Activated naive CD8-positive, alpha-beta T cell treated with anti-CD3 and anti-CD28 coated beads, Interleukin-2, amount 10 ng/mL, durations not matched to agents 7 days and 5 days (primary cell): ENCODE measurements at places on chromosomes 1 and 21.

DNA sequence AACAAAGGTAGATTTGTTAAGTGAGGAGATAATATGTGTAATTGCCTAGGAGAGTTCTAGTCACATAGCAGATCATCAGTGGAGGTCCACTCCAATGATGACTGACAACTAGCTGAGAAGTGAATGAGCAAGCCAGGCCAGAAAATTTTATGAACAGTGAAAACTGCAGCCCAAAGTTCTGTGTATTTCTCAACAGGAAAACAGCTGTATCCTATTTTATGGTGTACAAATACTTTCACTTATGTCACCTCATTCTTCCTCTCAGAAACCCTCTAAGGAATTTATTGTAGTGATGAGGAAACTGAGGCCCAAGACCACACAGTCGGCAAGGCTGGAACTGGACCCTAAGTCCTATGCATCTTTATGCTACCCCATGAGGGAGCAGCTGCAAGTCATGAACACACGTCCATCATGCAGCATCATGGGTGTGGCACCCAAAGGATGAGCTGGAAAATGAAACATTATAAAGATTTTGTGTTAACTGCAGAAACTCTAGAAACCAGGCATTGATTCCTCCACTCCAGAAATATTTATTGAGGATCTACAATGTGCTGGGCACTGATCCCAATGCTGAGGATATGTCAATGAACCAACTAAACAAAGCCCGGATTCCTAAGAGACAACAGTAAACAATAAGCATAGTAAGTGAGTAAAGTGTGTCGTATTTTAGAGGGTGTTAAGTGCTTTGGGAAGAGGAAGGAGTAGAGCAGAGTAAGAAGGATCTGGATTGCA lies 99.5 kb upstream of the DUSP10 start:
- DNase-seq: no peak

GRCh38 chr1:196207612-196208217 lies 400.5 kb downstream of the KCNT2 start:
- no peak for DNase-seq

GRCh38 chr1:146020058-146021049 lies 1.2 kb downstream of the HJV start:
- no peak for DNase-seq

- DNase-seq: no peak
These were observed 118.2 kb upstream of the ADGRL4 start for GRCh38 chr1:79124756-79125155.

DNA sequence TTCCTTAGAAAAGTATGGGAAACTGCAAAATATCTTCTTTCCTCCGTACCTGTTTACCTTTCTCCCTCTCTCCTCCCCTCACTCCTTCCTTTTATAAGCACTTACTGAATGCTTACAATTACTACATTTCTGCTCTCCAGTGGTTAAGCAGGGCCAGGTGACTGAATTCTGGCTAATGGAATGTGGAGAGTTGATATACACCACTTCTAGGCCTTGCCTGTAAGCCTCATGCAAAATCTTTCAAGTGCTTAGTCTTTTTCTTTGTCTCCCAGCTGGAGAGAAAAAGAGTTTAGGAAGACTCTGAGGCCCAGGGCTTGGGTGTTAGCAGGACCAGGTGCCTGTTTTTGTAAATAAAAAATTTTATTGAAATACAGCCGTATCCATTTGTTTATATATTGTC lies 77.7 kb upstream of the CACNA1E start:
- DNase-seq: no peak

GRCh38 chr1:68221980-68222373 lies 10.3 kb downstream of the WLS start:
- DNase-seq: no peak

- DNase-seq: no peak
These were observed 161.4 kb downstream of the KAZN start for GRCh38 chr1:14759843-14760242.

DNA sequence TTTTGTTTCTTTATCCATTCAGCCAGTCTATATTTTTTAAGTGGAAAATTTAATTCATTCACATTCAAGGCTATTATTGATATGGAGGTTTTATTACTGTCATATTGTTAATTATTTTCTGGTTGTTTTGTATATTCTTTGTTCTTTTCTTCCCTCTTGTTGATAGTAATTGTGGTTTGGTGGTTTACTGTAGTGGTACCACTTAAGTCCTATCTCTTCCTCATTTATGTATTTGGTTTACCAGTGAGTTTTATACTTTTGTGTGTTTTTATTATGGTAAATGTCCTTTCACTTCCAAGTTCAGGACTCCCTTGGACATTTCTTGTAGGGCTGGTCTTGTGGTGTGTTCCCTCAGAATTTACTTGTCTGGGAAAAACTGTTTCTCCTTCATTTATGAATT lies 28.1 kb upstream of the PM20D1 start:
- no peak for DNase-seq

- DNase-seq: no peak
These were observed 166.5 kb upstream of the COA6 start for GRCh38 chr1:234206651-234207284.

- DNase-seq: no peak
These were observed 1.9 kb downstream of the PLEKHA6 start for GRCh38 chr1:204357551-204358490.

- no peak for DNase-seq
These were observed 20.6 kb downstream of the PADI2 start for GRCh38 chr1:17098446-17099317.

- DNase-seq: no peak
These were observed 48.9 kb downstream of the GIPC2 start for GRCh38 chr1:78094639-78095038.

DNA sequence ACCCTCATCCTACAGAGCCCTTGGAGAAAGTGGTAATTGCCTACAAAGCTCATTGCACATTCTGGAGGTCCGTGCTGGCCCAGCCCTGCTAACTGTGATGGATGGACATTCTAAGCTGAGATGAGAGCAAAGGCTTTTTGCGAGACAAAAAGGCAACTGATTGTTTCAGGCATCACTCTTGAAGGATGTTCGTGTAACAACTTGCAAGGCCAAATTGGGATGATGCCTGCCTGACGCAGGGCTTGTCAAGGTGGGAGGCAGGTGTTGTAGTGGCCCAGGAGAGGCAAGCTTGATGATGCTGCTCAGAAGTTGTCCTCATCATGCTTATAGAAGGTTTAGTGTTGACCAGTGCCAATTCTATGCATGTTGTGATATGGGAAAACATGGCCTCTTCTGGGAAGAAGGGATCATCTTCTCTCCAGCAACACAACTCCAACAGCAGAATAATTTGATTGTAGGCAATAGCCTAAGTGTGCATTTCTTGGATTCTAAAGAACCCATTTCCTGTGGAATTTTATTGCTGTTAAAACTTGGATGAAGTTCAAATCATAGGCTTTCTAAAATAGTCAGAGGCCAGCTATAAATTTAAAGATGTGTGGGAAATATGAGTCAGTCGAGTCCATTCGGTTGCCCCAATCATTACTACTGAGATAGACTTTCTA lies 102.5 kb upstream of the COA6 start:
- DNase-seq: no peak

DNA sequence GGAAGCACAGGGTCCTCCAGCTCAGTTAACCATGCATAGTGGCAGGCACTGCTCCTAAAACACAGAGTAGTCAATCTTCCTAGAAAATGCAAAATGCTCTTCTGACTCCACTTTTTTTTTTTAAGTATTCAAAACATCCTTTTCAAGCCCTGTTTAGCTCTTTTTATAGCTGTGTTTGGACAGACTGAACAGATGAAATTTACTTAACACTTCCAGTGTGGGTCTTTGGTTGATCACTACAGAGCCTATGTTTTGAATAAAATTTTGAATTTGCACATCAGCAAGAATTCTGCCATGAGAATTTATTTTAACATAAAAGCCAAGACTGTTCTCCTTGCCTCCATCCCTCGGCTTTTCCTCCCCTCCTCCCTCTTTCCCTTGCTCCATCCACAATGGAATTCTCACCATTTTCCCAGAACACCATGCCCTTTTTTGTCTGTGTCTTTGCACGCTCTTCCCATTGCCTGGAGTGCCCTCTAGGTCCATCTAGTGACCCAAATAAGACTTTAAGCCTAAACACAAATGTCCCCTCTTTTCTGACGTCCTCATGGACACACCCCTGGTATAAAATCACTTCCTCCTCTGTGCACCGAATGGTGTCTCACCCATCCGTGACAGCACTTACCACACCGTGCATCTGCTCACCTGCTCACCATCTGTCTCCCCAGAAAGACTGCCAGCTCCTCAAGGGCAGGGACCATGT lies 24.0 kb upstream of the CPT2 start:
- DNase-seq: no peak

GRCh38 chr1:88890791-88891317 lies 513 bp downstream of the GTF2B start:
- no peak for DNase-seq
